ENCODE measurements at places on chromosomes 6 and 20.

GRCh38 chr6:138610816-138611215 is 111.5 kb upstream of the NHSL1 start:
- DNase-seq = no peak

- DNase-seq = no peak
Measured at GRCh38 chr6:93721386-93722048, 302.2 kb upstream of the EPHA7 start.

DNA sequence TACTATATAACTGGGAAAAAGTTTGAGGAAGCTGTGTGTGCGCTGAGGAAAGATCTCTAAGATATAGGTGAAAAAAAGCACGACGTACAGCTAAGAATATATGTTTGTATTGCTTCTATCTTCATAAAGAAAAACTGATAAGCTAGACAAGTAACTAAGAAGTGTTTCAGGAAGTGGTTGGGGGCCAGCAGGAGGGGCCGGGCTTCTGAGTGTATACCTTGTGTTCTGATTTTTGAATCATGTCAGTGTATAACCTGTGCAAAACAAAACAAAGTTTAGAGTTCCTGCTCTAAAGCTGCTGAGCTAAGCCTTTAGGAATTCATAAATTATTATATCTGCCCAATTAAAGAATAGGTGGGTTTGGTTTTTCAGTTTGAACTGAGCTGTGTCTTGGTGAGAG is 7.9 kb upstream of the OSER1 start:
- DNase-seq = no peak

DNA sequence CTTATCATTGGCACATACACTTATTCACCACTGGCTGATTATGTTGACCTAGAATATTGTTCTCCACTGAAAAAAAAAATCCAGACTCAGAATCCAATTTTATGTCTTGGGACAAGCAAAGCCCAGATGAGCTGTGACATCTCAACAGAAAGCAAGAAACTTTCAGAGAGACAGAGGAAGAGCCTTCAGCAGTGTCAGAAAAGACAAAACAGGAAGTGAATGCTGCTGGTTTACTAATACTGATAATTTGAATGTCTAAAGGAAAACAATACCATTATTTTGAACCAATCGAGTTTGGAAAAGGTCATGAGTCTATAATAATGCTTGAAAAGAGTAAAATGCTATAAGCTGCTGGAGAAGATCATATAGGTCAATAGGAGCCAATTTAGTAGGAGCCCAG is 179.8 kb upstream of the RIMS1 start:
- DNase-seq = no peak

- no peak for DNase-seq
Measured at GRCh38 chr20:57867181-57867803, 157.5 kb upstream of the PMEPA1 start.

DNA sequence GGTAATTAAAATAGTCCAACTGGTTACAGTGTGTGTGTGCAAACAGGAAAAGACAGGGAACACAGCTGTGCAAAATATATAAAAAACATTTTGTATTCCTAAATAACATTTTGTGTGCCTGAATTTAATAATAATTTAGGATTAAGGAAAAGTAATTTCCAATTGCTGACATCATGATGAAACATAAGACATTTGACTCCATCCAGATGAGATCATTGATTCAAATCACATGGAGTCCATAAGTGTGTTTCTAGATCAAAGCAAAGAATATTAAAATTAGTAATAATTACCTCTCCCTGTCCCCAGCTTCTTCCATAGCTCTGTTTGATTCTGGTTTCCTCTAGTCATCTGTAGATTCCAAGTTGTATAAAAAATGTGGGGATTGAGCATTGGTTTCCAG is 64.6 kb upstream of the BTN3A2 start:
- no peak for DNase-seq

- peak; percentile 78 for DNase-seq
Measured at GRCh38 chr20:23637282-23638221, at the start of gene CST3. CST3 (minus strand) TSS chr20:23637955; CDS start chr20:23637862, 93 bp downstream.

GRCh38 chr6:140049251-140049650 is 674.8 kb upstream of the CITED2 start:
- no peak for DNase-seq

Measured in amniotic stem cell (primary cell).